Nucleus accumbens (tissue), 56 donors: ENCODE measurements at places on chromosomes 11 and 22.

DNA sequence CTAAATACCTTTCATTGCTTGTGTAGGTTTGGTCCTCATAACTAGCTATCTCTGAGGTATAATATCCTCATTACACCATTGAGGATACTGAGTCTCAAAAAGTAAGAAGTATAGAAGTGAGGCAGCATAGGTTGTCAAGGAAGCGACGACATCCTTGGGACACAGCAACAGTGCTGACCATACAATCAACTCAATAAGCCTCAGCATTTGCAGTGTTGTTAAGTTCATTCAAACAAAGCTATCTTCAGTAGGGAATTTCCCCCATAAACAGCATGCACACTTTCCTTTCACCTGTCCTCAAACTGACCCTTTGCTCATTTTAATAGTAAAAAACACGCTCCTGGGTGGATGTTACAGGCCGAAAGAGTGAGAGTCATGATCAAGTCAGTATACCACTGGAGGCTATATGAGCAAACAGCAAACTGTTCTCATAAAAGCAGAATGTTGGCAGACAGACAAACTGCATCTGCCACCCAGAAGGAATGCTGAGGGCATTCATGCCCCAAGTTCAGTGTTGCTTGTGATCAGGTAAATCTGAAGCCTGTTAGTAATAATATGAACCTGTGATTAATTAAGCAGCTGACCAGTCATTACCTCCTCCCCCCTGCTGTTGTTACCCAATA is 756.2 kb upstream of the TENM4 start:
- no peak for DNase-seq

DNA sequence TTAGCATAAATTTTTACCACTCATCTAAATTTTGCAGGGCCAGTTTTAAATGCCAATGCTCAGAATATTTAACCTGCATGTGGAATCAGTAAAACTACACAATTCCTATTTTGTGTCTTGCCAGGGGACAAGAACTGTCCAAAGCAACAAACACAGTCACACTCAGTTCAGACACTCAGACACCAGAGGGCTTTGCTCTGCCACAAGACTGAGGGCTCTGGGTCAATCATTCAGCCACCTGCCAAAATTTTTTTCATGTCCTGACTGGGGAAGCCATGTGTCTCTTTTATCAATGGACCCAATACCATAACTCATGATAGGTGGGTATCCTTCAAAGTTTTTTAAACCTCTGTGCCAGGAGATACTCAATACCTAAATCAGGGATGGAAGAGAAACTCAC is 304.0 kb upstream of the ANO3 start:
- DNase-seq, result no peak

GRCh38 chr22:27719036-27719347 is 82.6 kb downstream of the MN1 start:
- DNase-seq, result no peak

- no peak for DNase-seq
Measured at GRCh38 chr11:128604723-128605122, 17.4 kb upstream of the ETS1 start.

DNA sequence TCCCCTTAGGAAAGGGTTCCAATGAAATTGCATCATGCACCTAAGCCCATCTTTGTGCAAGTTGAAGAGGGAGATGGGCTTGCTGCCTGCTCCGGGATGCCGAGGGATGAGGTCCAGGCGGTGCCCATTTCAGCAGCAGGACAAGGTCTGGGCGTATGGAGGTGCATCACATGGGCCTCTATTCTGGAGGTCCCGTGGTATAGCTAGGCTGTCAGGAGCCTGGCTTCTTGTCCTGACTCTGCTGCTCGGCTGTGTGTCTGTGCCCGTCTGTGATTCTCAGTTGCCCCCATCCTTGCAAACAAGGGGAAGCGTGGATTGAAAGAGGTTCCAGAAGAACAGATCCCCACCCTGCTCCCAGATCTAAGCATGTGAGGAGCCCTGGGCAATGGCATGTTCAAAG is 130.0 kb downstream of the OSBP2 start:
- DNase-seq, result no peak

- DNase-seq, result no peak
Measured at GRCh38 chr22:38135133-38135706, 24.7 kb upstream of the BAIAP2L2 start.

- no peak for DNase-seq
Measured at GRCh38 chr22:26364066-26365015, 64.7 kb upstream of the ASPHD2 start.

- peak; percentile 86 for DNase-seq
Measured at GRCh38 chr11:6576471-6577373, 26.7 kb downstream of the RRP8 start.

- DNase-seq, result no peak
Measured at GRCh38 chr11:2377511-2378443, 667 bp downstream of the CD81 start.

- no peak for DNase-seq
Measured at GRCh38 chr11:66068923-66069714, 953 bp upstream of the PACS1 start.

DNA sequence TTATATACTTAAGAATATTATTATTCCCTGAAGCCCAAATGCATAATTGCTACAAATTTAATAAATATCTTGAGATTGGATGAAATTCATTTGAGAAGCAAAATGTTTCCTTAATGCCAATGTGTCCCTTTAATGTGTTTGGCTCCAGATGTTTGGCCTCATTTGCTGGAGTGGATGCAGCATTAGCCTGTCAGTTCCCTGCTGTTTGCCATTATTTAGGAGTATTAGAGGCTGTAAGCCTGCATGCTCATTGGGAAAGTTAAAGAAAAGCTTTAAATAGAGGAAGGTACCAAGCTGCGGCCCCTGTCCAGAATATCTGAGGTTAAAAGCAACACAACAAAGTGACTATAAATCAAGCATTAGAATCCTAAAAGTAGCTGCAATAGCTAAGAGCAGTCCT is 54.8 kb upstream of the PITPNB start:
- DNase-seq, result no peak

DNA sequence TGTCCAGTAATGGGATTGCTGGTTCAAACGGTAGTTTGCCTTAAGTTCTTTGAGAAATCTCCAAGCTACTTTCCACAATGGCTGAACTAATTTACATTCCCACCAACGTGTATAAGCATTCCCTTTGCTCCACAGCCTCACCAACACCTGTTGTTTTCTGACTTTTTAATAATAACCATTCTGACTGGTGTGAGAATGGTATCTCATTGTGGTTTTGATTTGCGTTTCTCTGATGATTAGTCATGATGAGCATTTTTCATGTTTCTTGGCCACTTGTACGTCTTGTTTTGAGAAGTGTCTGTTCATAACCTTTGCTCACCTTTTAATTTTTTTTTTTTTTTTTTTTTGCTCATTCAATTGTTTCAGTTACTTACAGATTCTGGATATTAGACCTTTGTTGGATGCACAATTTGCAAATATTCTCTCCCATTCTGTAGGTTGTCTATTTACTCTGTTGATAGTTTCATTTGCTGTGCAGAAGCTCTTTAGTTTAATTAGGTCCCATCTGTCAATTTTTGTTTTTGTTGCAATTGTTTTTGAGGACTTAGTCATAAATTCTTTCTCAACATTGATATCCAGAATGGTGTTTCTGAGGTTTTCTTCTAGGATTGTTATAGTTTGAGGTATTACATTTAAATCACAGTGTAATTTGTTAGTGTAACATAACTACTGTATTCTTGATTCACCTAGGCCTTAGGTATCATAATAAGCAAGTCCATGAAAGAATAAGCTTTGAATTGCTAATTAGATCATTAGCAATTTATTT is 33.0 kb downstream of the CCDC34 start:
- DNase-seq, result no peak

DNA sequence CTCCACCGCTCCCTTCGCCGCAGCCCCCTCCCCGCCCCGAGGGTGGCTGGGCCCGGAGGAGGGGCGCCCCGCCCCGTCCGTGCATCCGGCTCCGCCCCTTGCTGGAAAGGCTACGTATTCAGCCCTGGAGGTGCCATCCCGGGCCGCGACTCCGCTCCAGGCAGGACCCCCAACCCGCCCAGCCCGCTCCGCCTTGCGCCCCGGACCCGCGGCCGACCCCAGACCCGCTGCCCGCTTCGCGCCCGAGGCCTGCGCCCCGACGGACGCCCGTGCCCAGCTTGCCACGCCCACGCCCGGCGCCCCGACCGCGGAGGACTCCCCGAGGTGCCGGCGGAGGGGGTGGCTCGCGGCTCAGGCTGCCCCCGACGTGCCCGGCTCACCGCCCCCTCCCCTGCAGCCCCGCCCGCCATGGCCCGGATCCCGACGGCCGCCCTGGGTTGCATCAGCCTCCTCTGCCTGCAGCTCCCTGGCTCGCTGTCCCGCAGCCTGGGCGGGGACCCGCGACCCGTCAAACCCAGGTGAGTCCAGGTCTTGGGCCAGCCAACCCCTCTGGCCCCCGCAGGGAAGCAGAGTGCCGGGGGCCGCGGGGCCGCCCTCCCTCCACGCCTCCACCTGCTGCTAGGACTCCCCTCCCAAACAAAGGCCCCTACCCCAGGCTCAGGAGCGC is at the start of gene ADM2:
Gene ADM2, plus strand, starts transcription at position 104 of the 667 bp plus-strand sequence. Its CDS starts 305 bp downstream, at position 409.
- no peak for DNase-seq
